ENCODE measurements at places on chromosomes 4 and X.
A peak's percentile ranks its signal among the peaks of the same experiment; 100 is the strongest.

DNA sequence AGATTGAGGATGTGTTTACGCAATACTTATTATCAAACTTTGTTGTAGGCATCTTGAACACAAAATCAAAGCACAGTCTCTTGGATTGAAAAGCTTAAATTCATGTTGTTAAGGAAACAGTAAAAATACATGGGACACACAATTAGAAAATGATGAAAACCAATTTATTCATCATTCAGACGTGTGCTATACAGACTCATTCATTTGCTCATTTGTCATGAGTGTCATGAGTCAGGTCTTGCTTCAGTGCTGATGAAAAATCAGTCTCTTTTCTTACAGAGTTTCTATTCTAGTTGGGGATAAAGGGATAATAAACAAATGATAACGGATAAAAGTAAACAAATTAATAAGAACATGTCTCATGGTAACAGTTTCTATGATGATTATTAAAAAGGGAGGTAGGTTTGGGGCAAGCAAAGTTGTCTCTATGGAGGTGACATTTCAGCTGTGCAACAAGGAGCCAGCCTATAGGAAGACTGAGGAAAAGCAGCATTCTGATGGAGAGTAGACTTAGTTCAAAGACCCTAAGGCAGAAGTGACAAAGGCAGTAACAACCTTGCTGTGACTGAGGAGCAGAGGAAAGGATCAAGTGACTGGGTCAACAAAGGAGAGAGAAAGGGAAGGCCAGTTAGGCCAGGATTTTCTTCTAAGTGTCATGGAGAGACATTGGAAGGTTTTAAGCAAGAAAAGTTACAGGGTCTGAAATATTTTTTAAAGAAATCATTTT is 224.0 kb upstream of the HHIP start:
- DNase-seq = no peak

- DNase-seq = no peak
Observed at GRCh38 chr4:126718136-126718535, 914.6 kb upstream of the INTU start.

GRCh38 chrX:2874222-2875135 is 45.7 kb downstream of the GYG2 start:
- no peak for DNase-seq

DNA sequence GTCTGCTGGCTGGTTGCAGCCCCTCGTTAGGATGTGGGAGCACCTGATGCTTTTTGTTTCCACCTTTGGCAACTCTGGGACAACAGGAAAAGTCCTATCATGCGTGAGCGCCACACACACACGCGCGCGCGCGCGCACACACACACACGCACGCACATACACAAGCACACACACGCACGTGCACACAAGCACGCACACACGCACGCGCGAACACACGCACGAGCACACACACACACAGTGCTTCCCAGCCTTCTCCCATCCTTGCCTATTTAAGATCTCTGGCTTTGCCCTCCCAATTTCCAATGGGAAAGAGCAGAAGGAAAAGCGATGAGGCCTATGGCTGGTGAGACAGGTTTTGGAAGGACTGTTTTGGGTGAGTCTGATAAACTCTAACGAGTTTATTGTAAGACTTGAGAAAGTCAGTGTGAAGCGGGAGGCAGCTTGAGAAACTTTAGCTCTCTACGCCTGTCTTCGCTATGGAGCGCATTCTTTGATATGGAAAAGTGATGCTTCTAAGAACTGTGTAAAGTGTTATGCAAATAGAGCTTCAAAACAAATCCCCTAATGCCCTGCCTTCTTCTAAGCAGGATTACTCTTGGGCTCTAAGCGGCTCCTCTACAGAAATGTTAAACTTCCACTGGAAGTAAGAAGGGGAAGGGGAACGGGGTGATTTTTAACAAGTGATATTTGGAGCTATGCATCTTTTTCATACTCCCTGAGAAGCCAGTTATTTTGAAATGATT is 11.8 kb downstream of the SUPT20HL1 start:
- DNase-seq = no peak

- DNase-seq = peak; percentile 10
Observed at GRCh38 chr4:3263053-3263875, 14.3 kb downstream of the MSANTD1 start.
